ENCODE measurements at places on chromosomes 2 and 18. TPM values are rescaled to one million over a fixed set of nuclear protein-coding genes. Genes with fewer than 3 reads are reported as not detected.

UNC80 gene
- total RNA-seq: not detected

AQP12B gene
- total RNA-seq: not detected

ERFE gene
- total RNA-seq: 0.46 TPM

METTL4 gene
- 1.9 TPM for total RNA-seq

AFG3L2 gene
- 102 TPM for total RNA-seq

CTDP1 gene
- 18.5 TPM for total RNA-seq

LRRTM4 gene
- total RNA-seq: 1.1 TPM

CCDC150 gene
- not detected for total RNA-seq

FBXO15 gene
- total RNA-seq: not detected

ESPNL gene
- not detected for total RNA-seq

- DNase-seq: no peak
Measured at GRCh38 chr2:146239392-146240135, 1605.3 kb upstream of the ACVR2A start.

DNA sequence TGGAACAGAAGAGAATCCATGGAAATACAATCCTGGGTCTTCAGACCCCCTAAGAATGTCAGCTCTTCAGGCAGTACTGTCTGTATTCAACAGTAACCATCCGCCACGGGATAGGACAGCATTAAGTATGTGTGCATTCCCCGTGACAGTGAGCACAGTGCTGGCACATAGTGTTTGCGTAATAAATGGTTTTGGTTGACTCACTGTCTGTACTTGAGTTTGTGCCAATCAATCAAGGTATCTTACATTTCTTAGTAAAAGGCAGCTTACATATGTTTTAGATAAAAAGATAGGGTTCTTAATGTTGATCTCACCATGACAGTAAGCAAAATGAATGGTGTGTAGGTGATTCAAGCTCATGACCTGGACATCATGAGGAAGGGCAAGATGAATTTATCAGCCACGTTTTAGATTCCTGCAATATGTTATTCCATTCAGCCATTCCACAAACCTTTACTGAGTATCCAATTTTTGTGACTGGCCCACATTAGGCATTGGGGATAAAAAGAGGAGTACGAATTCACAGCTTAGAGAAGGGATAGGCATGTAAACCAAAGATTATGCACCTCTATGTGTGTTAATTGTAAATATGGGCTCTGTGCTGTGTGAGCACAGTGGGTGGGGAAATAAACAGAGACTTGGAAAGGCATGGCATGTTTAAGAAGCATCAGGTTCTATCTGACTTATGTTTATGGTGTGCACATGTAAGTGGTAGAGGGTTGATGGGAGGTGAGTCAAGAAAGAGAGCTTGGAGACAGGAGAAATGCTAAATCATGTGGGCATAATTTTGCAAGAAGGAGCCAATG, 258.8 kb downstream of the SLC8A1 start:
- no peak for DNase-seq

DNA sequence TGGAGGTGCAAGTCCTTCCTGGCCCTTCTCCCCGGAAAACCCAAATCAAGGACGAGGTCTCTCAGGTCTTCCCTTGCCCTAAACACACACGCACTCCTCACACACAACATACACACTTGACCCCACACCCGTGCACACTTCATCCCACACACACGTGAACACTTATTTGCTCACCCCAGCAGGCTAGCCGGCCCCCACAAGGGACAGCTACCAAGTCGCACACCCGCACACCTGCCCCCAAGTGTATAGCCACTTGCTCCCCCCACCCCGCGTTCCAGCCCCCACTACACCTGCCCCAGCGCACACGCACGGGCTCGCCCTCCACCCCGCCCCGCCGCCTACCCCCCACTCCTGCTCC, 359 bp downstream of the TGFBRAP1 start:
- peak; percentile 20 for DNase-seq

DNA sequence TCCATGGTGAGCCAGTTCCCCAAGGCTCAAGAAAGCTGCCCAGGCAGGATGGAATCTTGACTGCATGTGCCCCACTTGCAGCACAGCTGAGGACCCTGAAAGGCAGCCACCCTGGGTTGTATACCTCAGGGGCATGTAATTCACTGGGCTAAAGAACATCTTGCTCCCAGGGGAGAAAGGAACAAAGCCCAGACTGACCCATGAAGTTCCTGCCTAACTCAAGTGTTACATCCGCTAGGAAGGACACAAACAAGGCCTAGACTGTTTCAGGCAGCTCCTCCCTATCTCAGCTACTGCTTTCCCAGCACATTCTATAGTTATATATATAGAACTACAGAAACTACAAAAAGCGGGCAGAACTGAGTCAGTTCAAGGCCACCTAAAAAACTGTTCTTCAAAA, 69.0 kb downstream of the RBM43 start:
- no peak for DNase-seq

DNA sequence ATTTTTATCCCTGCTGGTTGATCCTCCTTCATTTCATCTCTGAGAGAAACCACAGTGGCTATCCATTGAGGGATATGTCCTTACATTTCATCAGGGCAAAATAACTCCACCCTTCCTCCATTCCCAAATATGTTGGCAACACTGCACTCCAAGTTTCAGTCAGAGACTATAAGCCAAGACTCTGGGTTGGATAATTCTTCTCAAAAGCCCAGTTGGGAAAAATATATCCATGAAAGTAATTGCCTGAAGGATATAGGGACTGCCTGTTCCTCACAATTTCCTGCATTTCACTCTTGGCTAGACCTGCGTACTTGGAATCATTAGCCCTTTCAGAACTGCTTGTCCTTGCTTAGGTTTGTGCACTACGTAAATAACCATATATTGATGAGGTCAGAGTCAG, 27.9 kb upstream of the EPB41L3 start:
- no peak for DNase-seq

- no peak for DNase-seq
Measured at GRCh38 chr2:44275927-44276303, 635 bp downstream of the SLC3A1 start.

DNA sequence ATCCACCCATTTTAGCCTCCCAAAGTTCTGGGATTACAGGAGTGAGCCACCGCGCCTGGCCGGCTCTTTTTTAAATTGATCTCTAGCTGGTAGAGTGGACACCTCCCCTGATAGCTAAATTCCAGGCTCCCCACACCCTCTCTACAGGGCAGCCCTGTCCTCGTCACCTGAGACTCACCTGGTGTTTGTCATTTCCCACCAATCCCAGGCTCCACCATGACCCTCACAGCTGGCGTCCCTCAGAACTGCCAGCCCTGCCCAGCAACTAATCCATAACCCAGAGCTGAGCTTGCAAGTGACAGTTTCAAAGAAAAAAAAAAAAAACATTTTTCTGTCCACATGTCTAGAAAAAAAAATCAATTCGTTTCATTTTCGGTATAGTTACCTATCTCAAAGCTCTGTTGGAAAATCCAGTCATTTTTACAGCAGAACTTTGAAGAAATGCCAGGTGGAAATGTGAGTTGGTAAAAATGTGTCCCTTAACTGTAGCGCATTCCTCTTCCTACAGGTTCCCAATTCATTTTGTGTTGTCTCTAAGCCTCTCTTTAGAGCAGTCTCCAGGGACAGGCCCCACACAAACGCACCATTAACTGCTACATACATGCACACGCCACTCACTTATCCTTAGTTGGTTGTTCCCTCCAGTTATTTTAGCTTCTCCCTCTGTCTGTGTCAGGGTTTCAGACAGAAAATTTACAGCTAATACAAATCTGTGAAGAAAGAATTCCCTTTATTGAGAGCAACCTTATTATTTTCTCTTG, 294.7 kb downstream of the FBXO15 start:
- DNase-seq: no peak

- no peak for DNase-seq
Measured at GRCh38 chr18:61575419-61575818, 242.2 kb downstream of the CDH20 start.

GRCh38 chr2:43537137-43537536, 58.7 kb downstream of the THADA start:
- no peak for DNase-seq

GRCh38 chr2:68912111-68912510, 40.6 kb downstream of the GKN2 start:
- no peak for DNase-seq

DNA sequence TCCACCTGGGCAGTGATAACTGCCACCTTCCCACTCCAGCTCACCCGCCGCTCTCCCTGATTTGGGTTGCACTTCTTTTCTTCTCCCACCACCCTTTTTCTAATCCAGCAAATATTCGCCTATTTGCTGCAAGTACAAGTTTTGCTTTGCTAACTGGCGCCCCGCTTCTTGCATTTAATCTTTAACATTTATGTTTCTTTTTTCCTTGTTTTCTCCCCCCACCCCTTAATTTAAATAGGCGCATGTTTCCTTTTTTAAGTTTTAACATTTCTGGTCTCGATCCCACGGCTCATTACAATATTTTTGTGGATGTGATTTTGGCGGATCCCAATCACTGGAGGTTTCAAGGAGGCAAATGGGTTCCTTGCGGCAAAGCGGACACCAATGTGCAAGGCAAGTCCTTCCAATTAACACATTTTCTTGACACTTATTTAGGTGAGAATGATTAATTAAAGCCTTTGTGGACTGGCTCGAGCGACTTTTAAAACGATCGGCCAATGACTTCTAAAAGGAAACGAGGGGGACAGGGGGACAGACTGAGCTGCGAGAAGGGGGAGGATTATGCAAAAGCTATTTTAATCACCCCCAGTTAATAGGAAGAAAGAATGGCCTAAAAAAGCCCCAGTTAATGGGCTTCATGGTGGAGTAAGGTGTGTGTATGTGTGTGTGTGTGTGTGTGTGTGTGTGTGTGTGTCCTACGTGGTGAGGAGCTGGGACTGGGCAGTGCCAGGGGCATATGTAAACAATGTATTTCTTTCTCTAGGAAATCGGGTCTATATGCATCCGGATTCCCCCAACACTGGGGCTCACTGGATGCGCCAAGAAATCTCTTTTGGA, 1.6 kb downstream of the TBR1 start:
- DNase-seq: no peak

GRCh38 chr2:54708584-54709335, 14.7 kb upstream of the EML6 start:
- DNase-seq: no peak

GRCh38 chr2:63249161-63249560, 198.5 kb downstream of the OTX1 start:
- DNase-seq: no peak

DNA sequence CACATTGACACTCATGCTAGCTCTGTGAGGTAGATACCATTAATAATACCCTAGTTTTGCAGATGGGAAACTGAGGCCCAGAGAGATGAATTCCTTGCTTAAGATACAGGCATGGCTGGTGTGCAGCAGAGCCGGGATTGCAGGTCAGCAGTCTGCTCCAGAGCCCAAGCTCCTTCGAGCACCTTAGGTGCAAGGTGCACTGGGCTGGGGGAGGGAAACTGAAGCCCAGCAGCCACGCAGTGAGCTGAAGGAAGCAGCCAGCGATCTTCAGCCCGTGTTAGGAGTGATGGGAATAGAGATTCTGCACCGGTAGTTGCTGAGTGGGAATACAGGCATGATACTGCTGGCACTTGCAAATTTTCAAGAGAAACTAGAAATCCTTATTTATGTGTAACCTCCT, 50.6 kb downstream of the TANC1 start:
- no peak for DNase-seq

- DNase-seq: peak; percentile 65
Measured at GRCh38 chr2:54482715-54483114, 26.6 kb downstream of the SPTBN1 start.

DNA sequence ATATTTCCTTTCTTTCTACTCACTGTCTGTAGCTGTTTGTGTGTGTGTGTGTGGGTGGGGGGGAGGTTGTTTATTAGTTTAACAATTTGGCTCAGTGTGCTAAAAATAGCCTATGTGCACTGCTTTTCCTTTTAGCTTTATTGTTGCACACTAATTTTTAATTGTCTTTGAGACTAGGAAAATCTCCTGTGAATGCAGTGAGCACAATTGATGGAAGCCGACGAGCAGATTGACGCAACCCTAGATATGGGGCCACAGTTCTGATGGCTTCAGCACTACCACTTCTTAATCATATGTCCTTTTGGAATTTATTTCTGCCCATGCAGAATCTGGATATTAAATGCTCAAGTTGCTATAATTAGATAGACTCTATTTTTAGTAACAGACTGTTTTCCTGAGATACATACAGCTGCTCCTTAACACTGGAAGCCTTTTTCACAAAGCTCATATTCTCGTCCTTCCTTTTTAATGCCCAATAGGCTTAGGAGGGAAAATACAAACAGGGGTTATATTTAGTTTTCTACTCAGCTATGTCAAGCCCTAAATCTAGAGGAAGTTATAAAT, 109.1 kb downstream of the IRS1 start:
- no peak for DNase-seq

DNA sequence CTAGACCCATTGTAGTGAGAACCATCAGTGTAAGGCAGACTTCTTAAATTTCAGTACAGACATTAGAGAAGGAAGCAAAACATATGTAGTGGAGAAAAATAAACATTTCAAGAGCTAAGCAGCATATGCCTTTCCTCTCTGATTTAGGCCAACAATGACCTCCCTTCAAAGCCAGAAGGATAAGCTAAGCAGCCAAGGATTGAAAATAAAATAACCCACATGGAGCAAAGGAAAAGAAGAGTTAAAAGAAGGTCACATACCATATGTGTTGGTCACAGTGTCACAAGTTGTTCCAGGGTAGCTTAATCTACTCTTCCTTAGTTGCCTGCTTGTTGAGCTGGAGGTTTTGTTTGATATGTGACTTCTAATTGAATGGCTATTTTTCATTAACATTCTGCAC, 15.6 kb upstream of the LAMA1 start:
- DNase-seq: no peak

GRCh38 chr18:6205706-6206105, 209.0 kb downstream of the L3MBTL4 start:
- DNase-seq: no peak

- DNase-seq: no peak
Measured at GRCh38 chr2:74391209-74391579, 11.1 kb upstream of the DCTN1 start.

DNA sequence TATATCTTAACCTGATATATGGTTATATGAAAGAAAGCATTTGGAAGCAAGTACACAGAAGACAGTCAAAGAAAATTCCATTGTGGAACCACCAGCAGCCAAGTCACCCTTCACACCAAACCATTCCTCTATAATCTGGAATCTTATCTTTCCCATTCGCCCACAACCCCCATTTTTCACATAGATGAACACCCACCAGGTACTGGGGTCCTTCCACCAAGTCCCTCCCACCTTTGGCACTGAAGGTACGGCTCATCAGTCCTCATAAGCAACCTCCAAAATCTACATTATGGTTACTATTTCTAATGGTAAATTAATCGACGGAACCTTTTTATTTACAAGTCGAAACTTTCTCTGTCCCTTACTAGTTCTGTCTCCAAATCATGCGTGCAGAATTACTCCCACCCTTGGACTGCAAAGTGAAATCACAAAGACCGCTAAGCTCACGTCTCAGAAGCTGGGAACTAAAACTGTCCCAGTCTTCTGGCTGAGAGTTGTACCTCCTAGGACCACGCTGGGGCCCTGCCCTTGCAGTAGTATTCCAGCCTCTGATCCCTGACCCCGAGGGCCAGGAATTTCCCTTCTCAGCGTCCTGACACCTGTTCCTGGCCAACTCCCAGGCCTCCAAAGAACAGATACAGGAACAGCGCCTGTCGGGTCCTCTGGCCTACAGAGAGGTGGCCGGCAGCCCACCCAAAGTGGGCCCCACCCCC, 702 bp downstream of the OLA1 start:
- no peak for DNase-seq
